Caki2 (cell line): ENCODE measurements at places on chromosomes 4 and X.

DNA sequence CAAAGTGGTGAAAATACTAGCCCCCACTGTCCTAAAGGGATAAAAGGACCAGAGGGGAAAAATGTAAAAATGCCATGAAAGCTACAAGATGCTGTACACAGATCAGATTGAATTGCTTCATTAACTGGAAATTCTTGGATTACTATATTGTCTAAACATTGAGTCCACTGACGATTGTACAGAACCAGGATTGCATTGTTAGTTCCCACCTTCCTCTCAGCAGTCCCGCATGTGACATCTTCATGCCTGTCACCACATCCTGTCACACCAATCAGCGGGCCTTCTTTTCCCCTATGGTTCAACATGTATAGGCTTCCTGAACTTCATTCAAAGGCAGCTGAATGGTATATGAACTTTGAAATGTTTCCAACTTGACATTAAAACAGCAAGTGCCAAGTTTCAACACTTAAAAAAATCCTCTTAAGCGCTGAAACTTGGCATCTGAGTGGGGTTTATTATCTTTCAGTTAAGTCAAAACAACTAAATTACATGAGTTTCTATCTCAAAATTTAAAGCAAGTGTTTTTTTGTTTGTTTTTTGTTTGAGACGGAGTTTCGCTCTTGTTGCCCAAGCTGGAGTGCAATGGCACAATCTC, 24.6 kb downstream of the ZRSR2 start:
- no peak for DNase-seq

- no peak for DNase-seq
Measured at GRCh38 chr4:161121451-161121850, 1042.3 kb downstream of the FSTL5 start.

GRCh38 chrX:79080141-79080540, 64.3 kb upstream of the GPR174 start:
- DNase-seq: no peak

DNA sequence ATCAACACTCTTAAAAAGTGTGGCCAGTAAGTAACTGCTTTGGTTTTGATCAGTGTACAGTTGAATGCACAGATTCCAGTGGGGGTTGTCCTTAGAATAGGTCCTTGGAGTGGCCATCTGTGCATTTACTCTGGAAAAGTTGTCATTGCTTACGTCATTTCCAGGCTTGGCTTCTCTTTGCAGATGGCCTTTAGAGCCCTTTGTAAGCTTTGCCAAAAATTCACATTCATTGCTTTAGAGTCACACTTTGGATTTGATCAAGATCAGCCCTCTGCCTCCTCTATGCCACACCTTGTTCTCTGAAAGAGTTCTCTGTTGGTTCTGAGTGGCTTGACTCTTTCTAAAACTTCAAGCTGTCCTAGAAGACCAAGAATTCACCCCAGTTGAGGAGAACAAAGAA, 83.9 kb downstream of the MAMLD1 start:
- no peak for DNase-seq

- no peak for DNase-seq
Measured at GRCh38 chr4:55125087-55125721, at the start of gene KDR. TSS of gene KDR (minus strand) at chr4:55125595. CDS start at chr4:55125293, 302 bp downstream.

DNA sequence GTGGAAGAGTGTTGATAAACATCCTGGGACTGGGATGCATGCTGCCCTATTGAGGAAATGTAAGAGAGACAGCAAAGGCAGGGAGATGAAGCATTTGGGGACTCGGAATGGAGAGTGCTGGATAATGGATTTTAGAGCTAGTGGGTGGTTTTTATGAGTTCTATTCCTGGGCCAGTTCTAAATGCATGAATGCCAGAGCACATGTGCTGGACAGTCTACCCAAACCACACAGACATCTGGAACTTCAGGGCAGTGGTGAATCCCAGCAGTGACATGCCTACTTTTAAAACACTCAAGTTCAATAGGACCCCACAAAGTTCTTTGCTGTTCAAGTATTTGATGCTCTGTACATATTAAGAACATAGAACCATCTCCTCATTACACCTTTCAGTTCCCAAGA, 133.9 kb downstream of the CBR4 start:
- DNase-seq: no peak

DNA sequence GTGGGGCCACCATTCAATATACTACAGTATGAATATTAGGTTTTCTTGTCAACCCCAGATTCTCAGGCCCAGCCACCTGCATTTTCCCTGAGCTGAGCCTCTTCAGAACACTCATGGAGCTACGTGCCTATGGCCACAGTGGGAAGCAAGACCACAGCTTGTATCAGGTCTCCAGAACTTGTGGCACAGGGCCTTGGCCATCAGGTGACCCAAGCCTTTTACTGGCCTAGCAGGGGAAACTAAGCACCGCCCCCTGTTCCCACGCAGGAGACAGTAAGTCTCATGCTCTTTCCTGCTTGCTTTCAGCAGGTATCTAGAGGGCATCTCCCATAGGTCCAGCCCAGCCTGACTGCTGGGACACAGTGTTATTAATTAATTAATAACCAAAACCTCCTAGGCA, 138.4 kb upstream of the MAMLD1 start:
- DNase-seq: no peak

DNA sequence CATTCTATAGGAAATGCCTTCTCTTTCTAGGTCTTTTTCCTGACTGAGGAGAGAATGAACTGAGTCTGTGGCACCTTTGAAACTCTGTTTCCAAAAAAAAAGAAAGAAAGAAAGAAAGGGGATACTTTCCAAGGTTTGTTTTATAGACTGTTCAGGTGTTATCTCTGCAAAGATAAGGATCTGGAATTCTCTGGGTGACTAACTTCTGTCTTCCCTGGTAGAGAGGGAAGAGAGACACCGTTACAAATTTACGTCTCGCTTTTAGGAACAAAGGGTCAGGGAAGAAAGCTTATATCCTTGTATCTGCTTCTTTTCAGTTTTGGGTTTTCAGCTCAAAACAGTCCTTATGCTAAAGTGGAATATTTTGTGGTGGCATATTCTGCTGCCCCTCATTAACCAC, 314.1 kb downstream of the RAPGEF2 start:
- DNase-seq: no peak

DNA sequence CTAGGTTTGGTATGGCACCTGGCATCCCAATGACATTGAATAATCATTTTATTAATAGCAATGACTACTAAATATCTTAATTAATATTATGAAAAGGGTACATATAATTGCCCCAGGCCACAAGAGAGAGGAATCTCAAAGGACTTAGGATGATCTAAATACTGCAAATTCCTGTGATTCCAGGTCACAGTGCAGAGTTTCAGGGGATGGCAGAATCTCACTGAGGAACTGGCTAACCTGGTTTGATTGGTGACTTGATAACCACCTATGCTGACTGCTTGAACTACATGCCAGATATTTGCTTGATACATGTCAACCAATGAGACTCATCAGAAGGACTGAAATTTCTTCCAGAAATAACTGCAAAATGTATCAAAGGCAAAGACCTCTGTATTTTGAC, 37.2 kb downstream of the BTC start:
- no peak for DNase-seq

DNA sequence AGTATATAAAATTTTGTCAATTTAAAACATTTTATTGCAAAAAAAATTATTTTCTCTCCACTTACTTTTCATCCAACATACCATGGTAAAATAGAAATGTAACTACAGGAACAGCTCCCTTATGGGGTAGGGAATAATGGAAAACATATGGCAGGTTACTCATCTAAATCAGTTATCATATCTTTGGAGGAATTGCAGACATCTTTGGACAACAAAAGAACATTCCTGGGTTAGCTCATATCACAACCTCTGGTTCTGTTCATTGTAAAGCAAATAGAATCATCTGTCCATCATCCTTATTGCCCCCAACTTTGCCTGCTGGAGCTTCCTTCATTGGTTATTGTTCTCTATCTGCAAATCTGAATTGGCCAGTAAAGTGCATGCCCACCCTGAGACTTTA, 387.5 kb upstream of the GRID2 start:
- DNase-seq: no peak

GRCh38 chr4:9946170-9946569, 75.1 kb downstream of the SLC2A9 start:
- DNase-seq: no peak

DNA sequence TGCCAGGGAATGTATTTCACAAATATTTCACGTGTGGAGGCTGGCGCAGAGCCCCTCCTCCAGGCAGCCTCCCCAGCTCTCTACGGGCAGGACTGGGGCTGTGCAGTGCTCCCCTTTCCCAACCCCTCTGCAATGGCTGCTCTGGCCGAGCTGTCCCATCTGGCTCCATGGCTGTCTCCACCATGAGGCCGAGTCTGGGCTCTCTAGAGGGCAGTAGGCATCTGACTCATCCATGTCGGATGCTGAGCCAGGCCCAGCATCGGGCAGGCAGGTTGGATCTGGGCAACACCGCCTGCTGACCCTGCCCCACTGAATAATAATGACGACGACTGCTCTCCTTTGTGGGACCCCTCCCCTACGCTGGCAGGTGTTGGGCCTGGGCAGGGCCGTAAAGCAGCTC, 11.0 kb upstream of the SH3TC1 start:
- no peak for DNase-seq

DNA sequence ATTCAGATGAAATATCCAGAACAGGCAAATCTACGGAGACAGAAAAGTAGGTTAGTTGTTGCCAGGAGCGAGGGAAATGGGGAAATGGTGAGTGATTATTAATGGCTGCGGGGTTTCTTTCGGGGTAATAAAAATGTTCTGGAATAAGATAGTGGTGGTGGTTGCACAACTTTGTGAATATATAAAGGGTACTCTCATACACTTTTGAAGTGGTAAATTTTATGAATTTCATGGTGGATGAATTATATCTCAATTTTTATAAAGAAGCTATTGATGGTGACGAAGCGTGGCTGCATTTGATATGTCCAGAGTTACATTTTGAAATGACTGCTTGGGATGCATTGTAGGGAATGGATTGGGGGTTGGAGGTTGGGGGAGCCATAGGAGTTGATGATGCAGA, 16.3 kb downstream of the FAM47E start:
- no peak for DNase-seq

- no peak for DNase-seq
Measured at GRCh38 chr4:63566658-63567057, 842.6 kb downstream of the TECRL start.

DNA sequence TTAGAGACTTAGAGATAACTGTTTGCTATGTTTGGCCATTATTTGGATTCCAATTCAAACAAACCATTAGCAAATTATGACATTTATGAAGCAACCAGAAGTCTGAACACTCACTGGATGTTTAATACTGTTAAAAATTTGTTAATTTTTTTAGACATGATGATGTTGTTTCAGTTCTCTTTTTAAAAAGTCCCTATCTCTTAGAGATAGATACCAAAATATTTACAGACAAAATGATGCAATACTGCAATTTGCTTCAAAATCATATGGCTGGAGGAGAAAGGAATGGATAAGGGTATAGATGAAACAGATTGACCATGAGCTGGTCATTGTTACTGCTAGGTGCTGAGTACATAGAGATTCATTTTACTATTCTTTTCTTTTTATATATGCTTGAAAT, 534.6 kb downstream of the BCOR start:
- DNase-seq: no peak

GRCh38 chr4:184849185-184849584, 23.4 kb upstream of the ACSL1 start:
- no peak for DNase-seq

GRCh38 chrX:30302956-30303355, 6.2 kb downstream of the NR0B1 start:
- DNase-seq: peak; percentile 80

DNA sequence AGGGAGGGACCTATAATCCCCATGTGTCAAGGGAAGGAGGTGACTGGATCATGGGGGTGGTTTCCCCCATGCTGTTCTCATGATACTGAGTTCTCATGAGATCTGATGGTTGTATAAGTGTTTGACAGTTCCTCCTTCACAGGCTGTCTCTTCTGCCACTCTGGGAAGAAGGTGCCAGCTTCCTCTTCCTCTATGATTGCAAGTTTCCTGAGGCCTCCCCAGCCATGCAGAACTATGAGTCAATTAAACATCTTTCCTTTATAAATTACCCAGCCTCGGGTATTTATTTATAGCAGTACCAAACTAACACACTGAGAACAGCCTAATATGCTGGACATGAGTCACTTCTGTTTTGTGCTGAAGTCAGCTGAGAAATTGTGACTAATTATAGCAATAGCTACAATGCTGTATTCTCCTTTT, 656.9 kb upstream of the CPEB2 start:
- peak; percentile 30 for DNase-seq

- peak; percentile 88 for DNase-seq
Measured at GRCh38 chr4:76570141-76570973, 135.3 kb downstream of the SHROOM3 start.

- no peak for DNase-seq
Measured at GRCh38 chr4:127055357-127055756, 577.4 kb upstream of the INTU start.

GRCh38 chrX:42837747-42838146, 59.8 kb upstream of the PPP1R2C start:
- no peak for DNase-seq

- peak; percentile 37 for DNase-seq
Measured at GRCh38 chrX:18354369-18355223, at the start of gene SCML2. TSS of gene SCML2 (minus strand) at chrX:18354688. CDS start at chrX:18334071, 20,617 bp downstream.

DNA sequence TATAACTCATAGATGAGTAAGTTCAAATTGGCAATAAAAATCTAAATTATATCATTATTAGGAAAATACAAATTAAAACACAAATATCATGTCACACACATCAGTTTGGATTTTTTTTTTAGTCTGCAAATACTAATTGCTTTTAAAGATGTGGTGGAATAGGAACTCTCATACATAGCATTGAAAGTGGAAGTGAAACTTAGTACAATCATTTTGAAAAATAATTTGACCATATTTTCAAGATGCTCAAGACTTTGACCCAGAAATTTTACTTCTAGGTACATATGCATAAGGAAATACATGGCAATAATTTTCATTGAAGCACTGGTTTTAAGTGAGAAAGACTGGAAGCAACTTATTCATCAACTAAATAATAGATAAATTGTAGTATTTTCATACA, 147.5 kb upstream of the SMIM31 start:
- DNase-seq: no peak

DNA sequence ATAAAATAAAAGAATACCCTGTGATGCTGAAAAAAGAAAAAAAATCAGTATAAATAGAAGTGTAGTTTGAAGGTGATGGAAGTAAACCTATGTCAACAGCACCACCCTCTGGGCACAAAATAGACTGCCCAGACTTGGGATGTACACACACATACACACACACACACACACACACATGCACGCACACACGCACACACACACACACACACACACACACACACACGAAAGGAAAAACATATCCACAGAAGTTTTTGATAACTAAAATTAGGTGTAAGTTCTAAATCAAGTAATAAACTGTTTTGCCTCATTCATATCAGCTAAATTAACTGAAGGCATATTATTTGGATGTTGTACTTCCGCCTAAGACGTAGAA, 40.5 kb downstream of the ANXA5 start:
- peak; percentile 55 for DNase-seq

- peak; percentile 10 for DNase-seq
Measured at GRCh38 chrX:65451663-65452062, 82.9 kb downstream of the LAS1L start.

DNA sequence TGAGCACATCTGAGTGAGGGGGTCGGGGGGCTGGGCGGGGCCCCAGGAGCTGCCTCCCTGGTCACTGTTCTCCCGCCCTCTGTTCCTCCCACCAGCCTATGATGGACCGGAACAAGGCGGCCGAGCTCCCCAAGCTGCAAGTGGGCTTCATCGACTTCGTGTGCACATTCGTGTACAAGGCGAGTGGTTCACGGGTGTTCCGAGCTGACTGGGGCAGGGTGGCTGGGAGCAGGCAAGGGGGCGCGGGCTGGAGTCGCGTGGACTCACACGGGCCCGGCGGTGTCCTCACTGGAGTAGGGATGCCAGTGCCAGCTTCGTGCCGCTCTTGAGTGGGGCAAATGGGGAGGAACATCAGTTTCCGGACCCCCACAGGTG, 7.7 kb downstream of the ATP5ME start:
- DNase-seq: no peak

GRCh38 chr4:112545346-112545745, 29.4 kb upstream of the NEUROG2 start:
- no peak for DNase-seq
